ENCODE measurements at places on chromosomes 11 and 22.

DNA sequence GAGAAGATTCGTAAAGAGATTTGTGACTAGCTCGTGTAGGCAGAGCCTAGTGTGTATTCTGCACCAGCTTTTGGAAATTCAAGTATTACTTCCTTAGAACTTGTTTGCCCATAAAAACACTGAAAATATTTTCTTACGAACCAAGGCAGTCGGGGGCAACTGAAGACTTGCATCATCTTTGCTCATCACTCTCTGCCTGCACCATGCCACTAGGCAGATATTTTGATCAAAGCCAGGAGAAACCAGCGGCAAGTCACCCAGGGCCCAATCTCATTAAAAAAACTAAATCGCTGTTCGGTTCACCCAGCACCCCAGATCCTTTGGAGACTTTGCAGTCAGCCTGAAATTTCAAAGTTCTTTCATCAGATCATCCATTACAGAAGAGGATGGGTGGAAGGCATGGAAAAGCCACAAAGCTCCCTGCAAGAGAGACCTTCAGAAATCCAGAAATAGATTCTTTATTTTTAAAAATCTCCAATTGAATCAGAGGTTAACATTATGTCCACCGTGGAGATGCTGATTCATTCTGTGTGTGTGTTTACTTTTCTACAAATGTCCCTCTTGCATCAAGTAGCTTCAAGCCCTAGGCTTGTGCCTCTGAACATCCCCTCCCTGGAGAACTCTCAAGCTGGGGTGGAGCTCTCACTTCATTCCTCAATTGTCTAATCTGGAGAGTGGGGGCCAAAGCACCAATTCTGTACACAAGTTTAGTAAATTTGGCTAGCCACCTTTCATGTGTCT is 78.4 kb downstream of the ETS1 start:
- DNase-seq, result no peak

DNA sequence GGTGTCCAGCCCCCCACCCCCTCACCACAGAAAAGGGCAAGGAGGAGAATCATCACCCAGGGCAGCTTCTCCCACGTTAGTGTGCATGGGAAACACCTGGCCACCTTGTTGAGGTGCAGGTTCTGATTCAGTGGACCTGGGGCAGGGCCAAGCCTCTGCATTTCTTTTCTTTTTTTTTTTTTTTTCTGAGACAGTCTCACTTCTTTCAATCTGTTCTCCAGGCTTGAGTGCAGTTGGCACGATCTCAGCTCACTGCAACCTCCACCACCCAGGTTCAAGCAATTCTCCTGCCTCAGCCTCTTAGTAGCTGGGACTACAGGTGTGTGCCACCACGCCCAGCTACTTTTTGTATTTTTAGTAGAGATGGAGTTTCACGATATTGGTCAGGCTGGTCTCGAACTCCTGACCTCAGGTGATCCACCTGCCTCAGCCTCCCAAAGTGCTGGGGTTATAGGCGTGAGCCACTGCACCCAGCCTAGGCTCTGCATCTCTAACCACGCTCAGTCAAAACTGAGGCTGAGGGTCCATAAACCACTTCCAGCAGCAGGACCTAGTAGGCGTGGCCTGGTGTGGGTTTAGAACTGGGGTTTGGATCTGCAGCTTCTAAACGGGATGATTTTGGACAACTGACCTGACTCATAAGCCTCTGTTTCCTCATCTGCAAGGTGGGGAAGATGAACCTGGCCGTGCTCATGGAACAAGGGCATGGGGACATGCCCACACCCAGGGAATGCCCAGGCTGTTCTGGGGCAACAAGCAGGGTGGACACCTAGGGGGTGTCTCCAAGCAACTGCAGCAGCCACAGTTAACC is 734 bp downstream of the ZP1 start:
- no peak for DNase-seq

- DNase-seq, result no peak
Measured at GRCh38 chr11:66109294-66109693, 39.2 kb downstream of the PACS1 start.

DNA sequence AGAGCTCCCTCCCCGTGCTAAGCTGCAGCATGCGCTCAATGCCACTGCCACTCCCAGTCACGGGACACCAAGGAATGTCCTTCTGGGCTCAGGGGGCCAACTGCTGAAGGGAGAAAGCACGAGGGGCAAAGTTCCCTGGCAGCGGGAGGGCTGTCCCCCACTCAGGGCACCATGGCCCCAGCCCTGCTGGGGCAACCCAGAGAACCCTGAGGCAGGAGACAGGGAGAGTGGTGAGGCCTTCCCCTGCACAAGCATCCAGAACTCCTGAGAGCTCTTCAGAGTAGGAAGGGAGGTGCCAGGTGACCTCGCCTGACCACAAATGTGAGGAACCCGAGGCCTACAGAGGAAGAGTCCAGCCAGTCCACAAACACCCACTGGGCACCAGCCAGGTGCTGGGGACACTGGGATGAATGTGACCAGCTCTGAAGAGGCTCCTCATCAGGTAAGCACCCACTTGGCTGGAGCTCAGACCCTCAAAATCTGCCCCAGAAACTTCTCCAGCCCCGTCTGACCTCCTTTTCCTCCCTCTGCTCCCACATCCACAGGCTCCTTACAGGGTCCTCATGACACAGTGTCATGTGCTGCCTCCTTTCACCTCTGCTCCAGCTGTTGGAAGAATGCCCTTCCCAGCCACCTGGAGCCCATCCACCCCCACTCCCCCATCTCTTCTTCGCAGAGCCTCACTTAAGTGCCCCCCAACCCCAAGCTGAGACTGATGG is 15.6 kb downstream of the GDPD5 start:
- DNase-seq, result no peak

DNA sequence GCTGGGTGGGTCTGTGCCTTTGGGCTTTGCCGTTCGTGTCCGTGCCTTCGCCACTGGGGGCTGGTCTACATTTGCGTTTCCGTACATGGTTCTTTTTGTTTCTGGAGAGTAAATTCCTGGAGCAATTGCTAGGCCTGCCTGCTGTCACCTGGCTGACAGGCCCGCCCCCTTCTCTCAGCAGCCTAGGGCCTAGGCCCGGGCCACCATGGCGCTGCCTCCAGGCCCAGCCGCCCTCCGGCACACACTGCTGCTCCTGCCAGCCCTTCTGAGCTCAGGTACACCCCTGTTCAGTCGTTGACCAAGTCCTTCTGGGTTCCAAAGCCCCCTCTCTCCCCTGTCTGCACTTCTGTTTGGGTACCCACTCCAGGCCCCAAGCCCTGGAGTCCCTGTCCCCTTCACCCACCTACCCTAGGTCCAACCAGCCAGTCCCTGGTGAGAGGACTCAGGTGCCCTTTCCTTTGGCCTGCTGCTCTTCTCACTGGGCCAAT is 649 bp downstream of the TMEM25 start:
- DNase-seq, result no peak

DNA sequence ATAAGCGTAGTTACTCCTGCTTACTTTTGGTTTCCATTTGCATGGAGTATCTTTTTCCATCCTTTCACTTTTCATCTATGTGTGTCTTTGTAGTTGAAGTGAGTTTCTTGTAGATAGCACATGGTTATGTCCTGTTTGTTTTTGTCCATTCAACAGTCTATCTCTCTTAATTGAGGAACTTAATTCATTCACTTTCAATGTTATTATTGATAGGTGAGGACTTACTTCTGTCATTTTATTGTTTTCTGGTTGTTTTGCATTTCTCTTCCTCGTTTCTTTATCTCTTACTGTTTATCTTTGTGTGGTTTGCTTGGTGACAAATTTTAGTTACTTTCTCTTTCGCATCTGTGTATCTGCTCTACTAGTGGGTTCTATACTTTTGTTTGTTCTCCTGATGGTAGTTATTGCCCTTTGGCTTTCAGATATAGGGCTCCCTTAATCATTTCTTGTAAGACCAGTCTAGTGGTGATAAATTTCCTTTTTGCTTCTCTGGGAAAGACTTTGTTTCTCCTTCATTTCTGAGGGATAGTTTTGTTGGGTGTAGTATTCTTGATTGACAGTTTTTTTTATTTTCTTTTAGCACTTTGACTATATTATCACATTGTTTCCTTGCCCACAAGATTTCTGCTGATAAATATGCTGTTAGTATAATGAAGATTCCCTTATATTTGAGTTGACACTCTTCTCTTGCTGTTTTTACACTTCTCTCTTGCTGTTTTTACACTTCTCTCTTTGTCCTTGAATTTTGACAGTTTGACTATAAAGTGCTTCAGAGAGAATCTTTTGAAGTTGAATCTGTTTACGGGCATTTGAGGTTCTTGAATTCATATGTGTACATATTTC is 9.0 kb upstream of the RAG1 start:
- no peak for DNase-seq

DNA sequence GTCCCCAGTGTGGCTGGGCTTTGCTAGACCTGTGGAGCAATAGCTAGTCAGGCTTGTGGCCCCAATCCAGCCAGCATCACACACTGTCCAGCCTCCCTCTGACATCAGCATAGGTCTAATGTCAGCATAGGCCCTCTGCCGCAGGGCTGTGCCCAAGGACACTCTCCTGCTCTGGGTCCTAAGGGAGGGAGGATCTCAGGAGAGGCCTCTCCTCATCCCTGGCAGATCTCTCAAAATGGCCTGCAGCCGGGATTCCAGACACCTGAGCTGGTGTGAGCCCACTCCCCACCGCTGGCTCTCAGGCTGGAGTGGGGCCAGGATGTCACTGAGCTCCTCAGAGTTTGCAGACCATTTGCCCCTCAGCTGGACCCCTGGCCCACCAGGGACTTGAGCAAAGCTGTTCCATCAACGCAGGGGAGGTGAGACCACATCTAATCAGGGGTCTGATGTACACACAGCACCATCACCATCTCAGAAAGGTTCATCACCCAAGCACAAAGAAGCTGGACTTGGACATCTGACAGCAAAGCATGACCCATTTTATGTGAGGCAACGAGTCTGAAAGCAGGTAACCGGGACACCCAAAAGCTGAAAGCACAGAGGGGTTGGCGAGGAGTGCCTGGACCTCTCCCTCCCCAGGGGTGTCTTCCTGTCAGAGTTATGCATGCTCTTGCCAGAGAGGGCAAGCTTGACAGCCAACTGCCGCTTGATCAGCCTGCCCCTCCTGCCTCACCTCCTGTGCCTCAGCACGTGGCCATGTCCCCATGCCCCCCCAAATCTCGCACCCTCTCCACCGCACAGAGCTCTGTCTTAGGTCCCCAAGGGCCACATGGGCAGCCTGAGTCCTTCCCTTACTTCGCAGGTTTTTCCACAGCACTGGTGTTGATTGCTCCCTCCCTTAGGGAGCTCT is 69.7 kb upstream of the SEPTIN5 start:
- no peak for DNase-seq

DNA sequence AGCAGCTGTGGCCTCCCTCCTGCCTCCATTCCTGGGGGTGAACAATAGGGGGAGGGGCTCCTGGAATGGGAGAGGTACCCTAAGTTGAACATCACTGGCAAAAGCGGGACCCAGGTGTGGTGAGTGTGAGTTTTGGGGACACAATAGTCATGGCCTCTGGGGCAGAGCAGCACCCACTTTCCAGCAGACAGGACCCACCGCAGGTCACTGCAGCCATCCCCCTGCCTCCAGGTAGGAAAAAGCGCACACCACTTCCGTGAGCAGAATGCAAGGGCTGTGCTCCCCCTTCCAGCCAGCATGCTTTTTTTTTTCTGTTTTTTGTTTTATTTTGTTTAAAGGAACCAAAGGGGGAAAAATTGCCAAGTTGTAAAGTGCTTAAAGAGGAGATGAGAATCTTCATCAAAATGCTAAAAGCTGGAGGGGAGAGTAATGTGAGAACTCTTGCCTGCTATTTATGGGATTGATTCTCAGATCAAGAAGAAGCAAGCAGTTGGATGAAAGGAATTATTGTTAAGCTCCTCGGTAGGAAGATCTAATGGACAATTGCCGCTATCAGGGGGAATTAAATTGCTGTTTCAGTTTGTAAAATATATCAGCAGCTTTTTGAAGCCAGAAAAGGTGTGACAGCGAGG is 152.9 kb downstream of the FEZ1 start:
- no peak for DNase-seq

DNA sequence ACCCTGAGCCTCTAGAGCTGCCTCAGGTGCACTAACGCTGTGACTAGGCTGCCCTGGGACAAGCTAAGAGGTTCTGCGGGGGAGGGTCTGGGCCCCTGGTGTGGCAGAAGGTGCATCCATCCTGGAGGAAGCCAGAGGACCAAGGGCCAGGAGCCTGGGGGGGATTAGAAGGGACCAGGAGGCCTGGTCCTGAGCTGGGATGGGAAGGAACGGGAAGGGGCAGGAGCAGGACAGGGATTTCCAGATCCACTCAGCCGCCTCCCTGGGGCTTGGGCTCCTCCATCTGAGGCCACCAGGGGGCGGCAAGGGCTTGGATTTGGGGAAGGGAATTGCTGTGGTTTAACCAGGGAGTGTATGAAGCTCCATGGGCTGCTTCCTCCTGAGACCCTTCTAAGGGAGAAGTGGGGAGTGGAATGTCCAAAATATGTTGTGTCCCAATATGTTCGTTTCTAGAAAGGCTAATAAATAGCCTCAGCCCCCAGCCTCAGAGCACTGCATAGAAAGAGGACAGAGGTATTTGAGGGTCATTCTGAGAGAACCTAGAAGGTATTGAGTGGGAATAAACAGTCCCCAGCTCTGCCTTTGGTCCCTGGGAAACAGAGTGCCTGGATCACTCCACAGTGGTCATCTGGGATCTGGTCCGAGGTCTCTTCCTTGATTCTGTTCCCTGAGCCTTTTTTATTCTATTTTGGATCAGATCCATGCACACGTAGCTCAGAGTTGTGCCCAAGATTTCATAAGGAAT is 17.4 kb upstream of the PRAME start:
- no peak for DNase-seq

Data from stimulated activated CD8-positive, alpha-beta memory T cell treated with anti-CD3 and anti-CD28 coated beads, Interleukin-15, amount 100 ng/mL, for 4 hours (primary cell).